Muscle of arm (tissue), 14 donors: ENCODE measurements at places on chromosomes 3 and 15.

DNA sequence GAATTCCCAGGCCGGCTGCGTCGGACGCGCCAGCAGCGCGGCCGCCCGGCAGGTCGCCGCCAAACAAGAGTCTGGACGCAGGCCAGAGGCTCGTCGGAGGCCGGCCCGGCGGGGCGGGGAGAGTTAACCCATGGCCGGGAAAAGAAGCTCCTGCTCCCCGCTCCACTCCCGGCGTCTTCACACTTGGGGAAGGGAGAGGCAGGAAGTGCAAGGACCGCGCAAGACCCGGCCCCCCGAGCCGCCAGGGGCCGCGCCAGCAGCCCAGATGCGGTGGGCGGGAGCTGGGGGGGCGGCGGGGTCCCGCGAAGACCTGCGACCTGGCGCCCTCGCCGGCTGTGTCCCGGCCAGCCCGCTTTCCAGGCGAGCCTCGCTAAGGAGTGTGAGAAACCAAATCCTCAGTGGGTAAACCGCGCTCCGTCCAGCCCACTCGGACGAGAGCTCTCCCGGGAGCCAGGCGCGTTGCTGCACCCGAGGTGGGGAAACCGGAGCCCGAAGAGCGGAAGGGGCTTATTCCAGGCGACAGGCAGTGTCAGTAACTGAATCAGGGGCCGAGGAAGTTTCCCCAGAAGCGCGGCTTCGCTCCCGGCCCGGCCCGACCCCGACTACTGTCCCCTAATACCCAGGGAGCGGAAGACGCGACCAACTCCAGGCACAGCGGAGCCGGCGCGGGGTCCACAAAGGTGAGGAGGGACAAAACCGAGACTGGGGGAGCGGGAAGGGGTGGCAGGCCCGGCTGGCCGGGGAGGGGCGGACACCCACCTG is 721 bp downstream of the ADAMTS7 start:
- DNase-seq, result no peak

- DNase-seq, result no peak
These were observed 34.1 kb downstream of the TPM1 start for GRCh38 chr15:63076714-63077046.

- DNase-seq, result no peak
These were observed 125.6 kb downstream of the ADAMTS17 start for GRCh38 chr15:100216182-100216581.

DNA sequence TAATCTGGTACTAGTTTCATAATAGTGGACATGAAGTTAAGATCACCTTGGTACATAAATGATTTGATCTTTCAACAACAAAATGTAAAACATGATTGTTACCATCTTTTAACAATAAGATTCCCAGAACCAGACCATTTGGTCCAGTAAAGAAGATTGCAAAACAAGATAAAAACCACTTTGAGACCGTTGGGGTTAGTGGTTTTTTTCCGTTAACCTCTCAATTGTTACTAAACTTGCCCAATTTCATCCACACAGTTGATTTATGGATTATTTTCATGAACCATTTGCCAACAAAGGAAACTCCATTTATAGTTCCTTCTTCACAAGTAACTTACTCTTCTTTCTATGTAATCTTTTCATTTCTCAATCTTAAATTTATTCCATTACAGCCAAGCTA is 53.8 kb downstream of the ATP8B4 start:
- DNase-seq, result no peak

- no peak for DNase-seq
These were observed 72.9 kb downstream of the BLM start for GRCh38 chr15:90790057-90790456.

DNA sequence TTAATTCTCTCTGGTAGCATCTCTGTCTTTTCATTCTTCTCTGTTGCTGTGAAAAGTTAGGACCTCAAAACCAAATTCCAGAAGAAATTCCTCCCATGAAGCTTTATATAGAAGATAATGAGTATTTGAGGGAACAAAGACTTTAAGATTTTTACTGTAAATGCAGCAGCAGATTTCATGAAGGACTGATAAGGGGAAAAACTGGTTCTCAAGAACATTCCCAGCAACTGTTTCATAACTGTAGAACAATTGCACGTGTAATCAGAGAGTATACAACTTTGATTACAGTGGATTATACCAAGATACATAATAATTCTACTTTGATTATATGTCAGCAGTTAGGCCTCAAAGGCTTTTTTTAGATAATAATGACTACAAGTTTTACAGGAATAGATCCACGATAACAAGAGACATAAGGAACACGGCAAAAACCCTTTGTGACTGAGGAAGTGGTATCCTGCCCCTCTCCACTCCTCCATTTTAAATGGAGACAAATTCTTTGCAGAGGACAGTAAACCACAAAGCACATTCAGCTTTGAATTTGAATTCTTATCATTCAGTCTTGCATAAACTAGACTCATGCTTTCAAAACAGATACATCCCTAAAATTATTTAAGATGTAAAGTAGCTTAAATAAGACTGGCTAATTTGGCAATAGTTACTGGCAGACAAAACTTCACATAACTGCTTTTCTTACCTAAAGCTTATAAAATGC is 42.9 kb upstream of the DIPK2A start:
- no peak for DNase-seq

DNA sequence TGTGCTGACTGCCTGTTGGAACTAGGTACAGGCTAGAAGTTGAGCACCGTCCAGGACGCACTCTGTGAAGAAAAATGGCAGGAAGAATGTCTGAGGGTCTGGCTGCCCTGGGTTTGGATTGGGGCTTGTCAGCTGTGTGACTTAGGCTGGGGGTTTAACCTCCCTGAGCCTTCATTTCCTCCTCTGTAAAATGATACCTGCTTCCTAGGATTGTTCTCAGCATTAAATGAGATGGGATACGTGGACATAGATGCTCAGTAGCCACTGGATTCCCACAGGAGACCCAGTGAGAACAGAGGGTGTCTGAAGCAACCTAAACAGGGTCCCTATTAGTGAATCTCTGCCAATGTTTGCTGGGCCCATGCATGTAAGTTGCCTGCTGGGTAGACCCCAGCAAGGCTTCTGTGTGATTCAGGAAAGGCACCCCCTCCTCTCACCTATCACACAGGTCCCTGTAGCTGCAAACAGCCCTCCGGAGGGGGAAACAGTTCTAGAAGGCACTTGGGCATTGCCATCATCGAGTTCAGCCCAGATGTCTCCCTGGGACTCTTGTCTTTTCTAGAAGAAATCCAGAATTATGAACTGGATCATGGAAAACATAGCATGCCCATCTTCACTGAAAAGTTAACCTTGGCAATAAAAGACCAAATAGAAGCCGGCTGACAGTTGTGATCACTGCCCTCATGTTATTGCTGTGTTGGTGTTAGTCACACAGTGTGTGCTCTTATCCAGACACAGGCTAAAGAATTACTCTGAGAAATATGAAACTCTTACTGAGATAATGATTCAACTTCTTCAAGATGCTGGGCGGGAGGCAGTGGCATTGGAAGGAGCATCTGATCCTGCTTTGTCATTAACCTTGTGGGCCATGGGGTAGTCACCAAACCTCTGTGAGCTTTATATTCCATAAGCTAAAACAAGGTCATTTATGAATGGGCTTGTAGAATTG is 64.5 kb downstream of the SMAD6 start:
- no peak for DNase-seq

DNA sequence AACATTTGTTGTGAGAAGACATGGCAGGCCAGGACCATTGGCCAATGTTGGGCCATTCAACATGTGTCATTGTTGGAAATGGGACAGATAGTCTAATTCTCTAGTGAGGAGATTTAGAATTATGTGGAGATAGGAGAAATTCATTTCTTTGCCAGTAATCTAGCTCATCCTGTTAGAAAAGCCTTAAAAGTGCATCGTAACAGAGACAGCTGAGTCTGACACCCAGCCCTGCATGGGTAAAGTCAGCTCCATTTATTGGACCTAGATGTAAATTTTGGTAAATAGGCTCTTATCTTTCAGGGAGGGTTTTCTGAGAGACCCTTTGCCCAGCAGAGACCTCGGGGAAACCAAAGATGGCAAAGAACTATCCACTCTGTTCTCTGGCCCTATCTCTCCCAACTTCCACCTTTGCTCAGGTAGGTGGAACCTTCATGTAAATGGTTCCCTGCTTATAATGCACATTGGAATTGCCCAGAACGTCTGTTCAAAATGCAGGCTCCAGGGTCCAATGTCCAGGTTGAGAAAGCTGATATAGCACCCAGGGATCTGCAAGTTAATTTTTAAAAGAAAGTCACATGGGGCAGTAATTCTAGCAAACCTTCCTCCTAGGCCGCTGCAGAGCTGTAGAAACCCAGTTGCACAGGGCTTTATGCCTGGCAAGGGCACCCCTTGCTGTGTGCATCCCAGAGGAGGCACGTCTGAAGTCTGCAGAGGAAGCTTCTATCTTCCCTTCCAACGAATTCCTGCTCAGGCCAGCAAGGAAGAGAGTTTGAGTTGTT is 365.9 kb upstream of the PROK2 start:
- DNase-seq, result no peak
